Stimulated activated CD4-positive, alpha-beta T cell treated with anti-CD3 and anti-CD28 coated beads, Interleukin-12 subunit alpha, Interleukin-12 subunit beta, amount 100 ng/mL, for 48 hours (primary cell): ENCODE measurements at places on chromosomes 13 and 19.

DNA sequence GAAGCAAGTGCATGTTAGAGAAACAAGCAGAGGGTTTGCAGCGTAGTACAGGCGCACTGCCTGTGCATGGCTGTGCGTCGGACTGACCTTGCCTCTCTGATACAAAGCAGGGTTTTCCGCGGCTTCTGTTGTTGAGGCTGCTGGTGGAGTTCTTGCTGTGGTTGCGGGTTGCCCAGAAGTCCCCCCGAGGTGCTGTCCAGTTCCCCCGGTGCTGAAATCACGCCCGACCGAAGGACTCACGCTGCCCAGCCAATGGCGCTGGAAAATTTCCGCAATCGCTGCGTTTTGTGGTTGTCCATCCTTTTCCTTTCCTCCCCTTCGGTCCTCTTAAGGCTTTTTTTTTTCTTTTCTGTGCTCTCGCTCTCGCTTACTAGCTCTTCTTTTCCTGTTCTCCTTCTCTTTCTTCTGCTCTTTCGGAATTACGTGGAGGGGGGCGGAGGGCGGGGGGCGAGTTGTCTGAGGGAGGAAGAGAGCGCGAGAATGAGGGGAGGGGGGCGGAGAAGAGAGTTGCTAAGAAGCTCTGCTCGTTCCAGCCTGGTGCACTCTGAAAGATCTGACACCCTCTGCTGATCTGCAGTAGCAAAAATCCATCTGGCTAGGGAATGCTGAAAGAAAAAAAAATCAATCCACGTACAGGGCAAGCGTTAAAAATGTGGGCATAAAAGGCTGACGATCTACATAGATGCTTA, at the start of gene SLITRK1:
Gene SLITRK1 (minus strand): TSS at position 558 of the 689 bp plus-strand sequence. CDS start 967 bp downstream, outside the sequence.
- no peak for DNase-seq

GRCh38 chr19:4441994-4442818, 15.4 kb downstream of the UBXN6 start:
- no peak for DNase-seq

DNA sequence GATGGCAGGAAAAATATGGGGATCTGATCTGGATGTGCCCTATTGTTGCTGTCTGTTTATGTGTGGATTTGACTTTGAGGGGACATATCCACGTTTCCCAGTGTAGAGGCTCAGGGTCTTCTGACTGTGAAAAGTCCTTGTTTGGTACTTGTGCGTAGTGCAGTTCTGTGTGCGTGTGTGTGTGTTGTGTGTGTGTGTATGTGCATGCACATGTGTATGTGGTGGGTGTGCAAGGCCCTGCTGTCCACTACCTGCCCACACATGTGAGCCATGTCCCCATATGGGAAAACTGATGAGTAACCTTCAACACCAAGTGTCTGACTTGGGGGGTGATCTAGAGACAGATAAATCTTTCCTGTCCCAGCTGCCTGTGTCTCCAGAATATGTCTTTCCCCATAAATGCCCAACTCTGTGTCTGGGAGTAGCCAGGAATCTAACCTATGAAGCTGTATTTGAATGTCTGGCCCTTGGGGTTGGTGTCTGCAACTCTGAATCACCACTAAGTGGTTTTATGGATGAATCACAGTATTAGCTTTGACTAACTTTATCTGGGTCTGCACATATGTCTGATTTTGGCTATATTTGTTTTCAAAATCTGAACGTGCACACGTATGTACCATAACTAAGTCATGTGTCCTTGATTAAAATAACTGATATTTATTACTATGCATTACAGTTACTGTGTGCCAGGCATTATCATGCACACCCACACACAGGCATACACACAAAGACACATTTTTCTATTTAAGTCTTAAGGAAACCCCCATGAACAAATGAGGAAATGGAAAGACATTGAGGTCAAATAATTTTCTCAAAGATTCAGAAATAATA, 17.4 kb downstream of the KLK2 start:
- no peak for DNase-seq

DNA sequence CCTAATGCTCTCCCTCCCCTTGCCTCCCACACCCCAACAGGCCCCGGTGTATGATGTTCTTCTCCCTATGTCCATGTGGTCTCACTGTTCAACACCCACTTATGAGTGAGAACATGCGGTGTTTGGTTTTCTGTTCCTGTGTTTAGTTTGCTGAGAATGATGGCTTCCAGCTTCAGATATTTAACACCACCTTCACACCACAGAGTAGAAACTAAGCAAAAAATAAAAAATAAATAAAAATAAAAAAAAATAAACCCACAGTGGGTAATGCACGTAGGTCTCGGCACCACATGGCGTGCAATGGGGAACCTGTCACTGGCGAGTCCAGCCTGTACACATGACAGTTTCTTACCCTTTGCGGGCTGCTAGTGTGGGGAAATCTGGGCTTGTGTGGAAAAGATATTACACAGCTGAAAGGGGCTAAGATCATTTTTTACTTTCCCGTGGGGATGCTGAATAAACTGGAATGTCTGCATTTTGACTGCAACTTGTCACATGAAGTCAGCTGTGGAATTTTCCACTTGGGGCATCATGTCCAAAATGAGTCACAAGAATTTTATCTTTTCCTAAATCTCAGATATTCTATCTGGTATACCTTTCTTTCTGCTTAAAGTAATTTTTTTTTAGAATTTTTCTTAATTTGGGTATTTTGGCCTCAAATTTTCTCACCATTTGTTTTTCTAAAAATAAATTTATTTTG, 170.5 kb downstream of the IRS2 start:
- no peak for DNase-seq

DNA sequence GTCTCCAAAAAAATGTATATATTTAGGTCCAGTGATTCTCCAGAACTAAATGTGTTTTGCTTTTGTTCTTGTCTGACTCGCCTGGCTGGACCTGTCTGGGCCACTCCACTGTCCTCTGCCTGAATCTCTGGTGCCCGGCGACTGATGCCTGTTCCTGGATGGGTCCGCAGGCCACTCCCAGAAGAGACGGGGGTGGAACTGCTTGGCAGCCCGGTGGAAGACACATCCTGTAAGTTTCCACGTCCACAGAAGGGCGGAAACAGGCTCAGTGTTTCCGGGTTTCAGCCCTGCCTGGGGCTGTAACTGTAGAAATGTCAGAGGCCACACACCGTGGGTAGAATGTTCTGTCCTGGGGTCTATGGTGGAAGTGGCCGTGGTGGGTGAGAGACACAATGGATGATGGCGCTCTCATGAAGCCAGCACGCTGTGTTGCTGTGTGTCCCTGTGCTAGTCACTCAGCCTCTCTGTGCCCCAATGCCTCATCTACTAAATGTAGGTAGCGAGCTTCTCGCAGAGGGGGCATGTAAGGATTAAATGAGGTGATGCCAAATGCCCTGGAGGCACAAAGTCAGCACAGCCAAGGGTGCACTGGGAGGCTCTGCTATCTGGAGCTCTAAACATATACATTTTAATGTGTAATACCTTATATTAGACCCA, 22.0 kb downstream of the ATCAY start:
- DNase-seq, result no peak

- DNase-seq, result no peak
These were observed 37.9 kb downstream of the CELF5 start for GRCh38 chr19:3262362-3262761.

GRCh38 chr13:77521595-77522367, 13.7 kb upstream of the SCEL start:
- DNase-seq, result no peak

DNA sequence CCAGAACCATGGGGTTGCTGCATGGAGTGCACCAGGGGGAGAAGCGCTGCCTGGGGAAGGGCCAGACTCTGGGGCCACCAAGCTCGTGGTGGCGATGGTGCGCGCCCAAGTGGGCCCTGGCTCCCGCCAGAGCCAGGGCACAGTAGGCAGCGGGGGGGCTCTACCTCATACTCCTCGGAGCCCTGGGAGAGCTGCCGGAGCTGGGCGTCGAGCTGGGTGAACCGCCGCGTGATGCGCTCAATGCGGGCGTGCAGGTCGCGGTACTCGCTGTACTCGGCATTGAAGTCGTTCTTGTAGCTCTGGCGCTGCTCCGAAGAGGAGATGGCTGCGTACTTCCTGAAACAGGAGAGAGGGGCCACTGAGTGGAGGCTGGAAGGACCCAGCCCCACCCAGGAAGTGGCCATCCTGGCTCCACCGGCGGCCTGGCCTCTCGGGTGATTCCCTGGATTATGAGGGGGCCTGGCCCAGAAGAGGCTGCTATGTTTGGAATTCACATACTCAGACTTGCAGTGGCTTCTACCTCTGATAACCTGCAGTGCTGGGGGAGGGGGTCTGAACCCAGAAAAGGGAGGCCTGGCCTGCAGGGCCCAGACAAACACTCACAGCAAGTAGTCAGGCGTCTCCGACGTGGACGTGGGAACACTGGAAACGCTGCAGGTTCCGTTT, 8.3 kb upstream of the ISYNA1 start:
- no peak for DNase-seq

DNA sequence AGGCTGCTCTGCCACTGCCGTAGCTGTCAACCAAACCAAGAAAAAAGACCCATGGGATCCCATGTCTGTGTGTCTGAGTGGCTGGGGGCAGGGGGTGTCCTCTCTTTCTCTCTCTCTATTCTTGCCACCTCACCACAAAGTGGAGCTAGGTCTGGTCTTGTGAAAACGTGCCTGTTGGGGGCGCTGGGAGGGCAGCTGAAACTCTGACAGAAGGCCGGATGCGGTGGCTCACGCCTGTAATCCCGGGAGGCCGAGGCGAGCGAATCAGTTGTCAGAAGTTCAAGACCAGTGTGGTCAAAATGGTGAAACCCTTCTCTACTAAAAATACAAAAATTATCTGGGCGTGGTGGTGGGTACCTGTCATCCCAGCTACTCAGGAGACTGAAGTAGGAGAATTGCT, 29.2 kb downstream of the ZNF146 start:
- DNase-seq, result no peak

DNA sequence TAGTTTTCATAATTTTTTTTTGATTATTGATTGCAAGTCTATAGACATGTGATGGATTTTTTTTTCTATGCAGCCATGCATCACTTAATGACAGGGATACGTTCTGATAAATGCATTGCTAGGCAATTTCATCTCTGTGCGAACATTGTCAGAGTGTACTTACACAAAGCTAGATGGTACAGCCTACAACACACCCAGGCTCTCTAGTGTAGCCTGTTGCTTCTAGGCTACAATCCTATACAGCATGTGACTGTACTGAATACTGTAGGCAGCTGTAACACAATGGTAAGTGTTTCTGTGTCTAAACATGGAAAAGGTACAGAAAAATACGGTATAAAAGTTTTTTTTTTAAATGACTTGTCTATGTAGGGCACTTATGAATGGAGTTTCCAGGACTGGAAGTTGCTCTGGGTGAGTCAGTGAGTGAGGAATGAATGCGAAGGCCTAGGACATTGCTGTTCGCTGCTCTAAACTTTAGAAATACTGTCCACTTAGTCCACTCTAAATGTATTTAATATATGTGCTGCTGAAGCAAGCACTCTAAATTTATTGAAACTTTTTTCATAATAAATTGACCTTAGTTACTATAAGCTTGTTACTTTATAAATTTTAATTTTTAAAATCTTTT, 20.3 kb downstream of the SPATA13 start:
- DNase-seq, result no peak

- DNase-seq, result no peak
These were observed 12.2 kb downstream of the SERP2 start for GRCh38 chr13:44385847-44386246.

DNA sequence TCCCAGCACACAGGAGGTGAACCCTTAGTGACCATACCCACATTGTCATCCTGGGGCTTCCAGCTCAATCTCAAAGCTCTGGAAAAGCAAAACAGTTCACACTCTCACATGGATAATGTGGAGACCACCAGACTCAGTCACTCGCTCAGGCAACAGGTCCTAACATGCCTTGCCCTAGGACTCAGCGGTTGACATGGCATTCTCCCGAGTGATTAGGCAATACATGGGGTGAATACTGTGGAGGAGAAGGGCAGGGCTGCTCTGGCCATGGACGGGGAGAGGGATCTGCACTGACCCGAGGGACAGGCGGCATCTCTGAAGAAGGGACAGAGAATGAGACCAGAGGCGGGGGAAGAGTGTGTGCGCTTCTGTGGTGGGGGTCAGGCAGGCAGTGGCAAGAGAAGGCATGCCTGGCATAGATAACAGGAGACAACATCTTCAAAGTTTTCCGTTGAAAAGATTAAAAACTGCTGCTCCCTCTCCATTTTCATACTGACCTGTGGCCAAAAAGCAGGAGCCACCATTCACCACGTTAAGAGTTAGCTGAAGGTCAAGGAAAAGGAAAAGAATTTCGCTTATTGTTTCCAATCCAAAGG, 44.5 kb upstream of the EPHX3 start:
- no peak for DNase-seq

DNA sequence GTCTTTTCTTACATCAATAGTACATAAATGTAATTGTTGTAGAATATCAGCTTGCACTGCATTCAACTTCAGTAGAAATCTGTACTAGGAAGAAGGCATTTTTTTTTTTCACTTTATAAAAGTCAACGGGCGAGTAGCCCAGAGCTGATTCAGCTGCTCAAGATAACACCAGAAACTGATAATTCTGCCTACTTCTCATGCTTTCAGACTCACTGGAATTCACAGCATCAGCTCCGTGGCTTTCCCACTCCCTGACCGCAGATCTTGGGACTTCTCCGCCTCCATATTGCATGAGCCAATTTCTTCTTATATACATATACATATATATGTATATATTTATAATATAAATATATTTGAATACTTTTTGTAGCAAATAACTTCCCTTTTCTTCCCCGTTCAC, 263.1 kb upstream of the RXFP2 start:
- no peak for DNase-seq

DNA sequence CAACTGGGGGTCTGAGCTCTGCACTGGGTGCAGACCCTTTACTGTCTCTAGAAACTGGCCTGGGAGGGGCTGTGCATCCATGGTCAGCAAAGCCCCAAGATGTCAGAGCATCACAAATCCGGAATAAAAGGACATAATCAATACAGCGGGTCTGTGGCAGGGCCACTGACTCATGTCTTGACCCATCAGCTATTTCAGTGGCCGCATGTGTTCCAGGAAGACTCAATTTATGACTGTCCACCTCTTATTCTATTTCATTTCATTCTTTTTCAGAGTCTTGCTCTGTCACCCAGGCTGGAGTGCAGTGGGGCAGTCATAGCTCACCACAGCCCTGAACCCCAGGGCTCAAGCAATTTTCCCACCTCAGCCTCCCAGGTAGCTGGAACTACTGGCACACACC, 53.2 kb downstream of the PEX11G start:
- no peak for DNase-seq
